ENCODE measurements at places on chromosomes 7 and 10.

DNA sequence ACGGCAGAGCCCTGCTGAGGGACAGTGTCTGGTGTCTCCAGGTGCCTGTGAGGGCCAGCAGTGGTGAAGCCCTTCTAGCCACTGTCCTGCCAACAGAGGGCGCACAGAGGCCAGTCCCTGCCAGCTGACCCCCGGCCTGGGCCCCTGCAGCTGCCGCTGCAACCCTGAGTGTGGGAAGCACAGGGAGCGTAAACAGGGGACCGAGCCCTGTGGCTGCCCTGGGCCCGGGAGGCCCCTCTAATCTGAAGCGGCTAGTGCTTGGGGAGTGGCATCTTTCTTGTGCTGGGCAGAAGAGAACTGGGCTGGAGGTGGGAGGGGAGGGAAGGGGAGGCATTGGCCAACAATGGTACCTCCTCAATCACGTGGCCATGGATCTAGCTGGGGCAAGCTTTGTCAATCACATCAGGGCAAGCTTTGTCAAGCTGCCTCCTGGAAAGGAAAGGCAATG, 34.6 kb downstream of the TRIM8 start:
- no peak for DNase-seq

DNA sequence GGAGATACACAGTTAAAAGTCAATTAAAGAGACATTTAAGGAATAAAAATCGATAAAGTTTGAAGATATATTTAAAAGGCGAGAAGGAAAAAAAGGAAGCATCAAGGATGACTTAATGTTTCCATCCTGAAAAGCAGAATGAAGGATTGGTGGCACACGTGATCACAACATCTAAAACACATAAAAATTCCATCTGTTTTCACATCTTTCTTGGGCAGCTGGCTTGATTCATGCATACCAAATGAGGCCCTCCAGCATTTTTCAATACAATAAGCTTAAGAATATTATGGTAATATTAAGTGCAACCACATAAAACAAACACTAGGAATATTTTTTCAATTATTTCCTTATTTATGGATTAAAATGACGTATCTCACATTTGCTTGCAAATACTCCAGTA, 112.6 kb downstream of the TPK1 start:
- DNase-seq, result no peak

DNA sequence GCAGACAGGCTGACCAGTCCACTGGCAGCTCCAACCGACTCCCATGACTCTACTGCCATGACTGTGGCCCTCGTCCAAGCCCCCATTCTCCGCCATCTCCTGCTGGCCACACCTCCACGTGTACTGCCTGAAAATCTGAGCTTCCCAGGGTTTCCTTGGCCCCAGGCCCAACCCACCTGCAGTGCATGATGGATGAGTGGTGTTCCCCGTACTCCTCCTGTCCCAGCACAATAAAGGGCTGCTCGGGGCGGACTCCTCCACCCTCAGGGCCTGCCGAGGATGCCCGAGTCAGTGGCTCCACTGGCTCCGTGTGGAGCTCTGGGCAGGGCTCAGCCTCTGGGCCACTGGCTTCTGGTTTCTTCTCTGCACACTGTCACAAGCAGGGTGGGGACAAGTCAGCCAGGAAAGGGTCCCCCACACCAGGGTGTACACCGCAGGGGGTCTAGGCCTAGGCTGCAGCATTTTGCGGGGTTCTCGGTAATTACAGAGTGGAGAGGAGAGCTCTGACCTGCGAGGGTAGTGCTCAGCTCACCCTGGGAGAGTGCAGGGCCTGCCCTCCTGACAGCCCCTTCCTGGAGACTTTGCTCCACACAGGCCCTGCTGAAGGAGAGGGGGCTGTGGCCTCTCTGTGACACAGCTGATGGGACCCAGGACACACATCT, 15.2 kb downstream of the WDR91 start:
- no peak for DNase-seq

DNA sequence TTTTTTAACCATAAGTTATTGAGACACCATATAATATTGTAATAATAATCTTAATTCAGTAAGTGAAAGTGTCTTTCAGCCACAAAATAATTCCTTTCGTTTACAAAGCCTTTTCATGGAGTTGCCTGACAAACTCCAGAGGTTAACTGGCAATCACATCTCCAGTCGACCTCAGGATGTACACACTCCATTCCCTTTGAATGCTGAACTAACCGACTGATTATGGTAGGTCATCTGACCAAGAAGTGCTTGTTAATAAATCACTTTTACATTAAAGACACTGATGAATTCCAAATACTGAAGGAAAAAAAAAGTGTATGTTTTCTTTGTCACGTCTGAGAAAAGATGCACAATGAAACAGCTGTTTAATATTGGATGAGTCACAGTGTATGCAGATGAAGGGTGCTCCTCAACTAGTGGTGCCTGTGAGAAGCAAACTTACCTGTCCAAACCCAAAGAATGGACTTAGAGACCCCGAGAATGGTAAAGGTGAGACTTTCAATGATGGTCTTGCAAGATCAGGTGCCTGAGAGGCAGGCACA, 348.1 kb upstream of the VWC2 start:
- DNase-seq, result no peak
